Naive thymus-derived CD4-positive, alpha-beta T cell (primary cell): ENCODE measurements at places on chromosomes 1 and 21.

- no peak for DNase-seq
Measured at GRCh38 chr1:185398022-185398421, 81.0 kb upstream of the IVNS1ABP start.

DNA sequence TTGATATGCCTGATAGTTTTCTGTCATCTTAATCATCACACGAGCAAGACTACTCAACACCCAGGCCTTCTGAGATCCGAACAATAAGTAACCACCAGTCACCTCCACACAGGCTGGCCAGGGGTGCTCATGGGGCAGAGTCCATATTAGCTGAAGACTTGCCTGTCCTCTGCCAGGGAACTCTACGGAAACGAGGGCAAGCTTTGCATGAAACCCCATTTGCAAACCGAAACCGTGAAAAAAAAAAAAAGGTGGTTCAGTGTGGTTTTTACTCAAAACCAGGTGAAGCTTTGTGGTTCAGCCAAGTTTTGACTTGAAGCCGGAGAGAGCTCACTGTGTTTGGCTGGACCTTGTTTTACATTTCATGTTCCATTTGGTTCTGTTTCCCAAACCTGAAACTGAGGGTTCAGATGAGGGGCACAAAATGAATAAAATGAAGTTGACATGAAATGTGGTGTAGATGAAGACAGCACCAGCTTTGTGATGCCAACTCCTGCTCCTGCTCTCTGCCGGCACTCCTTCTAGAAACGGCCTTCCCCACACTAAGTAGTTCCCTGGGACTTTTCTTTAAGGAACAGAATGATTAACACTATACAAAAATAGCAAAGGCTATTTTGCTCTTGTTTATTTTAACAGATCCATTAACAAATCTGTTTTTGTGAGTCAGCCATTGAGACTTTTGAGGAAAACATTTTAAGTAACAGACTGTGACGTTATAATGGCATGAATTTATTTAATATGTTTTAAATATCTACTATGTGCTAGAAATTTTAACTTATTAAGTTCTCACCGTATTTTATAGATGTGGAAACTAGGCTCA lies 74.7 kb downstream of the RUNX1 start:
- DNase-seq = peak; percentile 78

- DNase-seq = no peak
Measured at GRCh38 chr1:29584776-29585175, 348.5 kb downstream of the PTPRU start.

DNA sequence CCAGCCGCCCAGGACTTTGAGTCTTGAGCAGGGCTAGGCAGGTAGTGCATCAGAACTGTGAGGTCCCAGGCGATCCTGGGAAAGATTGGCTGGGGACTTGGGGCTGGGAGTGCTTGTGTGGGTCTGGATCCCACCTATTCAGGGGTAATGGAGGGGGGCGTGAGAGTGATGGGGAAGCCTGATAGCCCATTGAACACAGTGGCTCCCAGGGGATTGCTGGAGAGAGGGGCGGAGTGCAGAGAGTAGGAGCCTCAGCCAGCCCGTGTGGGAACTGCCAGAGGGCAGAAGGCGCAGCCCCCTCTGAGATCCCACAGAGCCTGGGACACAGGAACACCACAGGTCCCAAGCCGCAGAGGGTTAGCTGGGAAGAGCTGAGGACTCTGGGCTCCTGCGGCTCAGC lies 19.3 kb upstream of the PDZK1IP1 start:
- no peak for DNase-seq

DNA sequence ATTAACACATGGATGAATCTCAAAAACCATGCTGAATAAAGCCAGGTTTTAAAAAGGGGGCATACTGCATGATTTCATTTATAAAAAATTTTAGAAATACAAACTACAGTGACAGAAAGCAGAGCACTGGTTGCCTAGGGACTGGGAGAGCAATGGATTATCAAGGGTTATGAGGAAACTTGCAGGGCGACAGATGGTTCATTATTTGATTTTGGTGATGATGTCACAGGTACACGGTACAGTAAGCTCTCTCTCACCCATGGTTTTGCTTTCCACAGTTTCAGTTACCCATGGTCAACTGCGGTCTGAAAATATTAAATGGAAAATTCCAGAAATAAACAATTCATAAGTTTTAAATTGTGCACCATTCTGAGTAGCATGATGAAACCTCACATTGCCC lies 14.1 kb downstream of the VAMP4 start:
- no peak for DNase-seq

GRCh38 chr1:226579781-226580323 lies 31.3 kb downstream of the STUM start:
- DNase-seq = no peak

DNA sequence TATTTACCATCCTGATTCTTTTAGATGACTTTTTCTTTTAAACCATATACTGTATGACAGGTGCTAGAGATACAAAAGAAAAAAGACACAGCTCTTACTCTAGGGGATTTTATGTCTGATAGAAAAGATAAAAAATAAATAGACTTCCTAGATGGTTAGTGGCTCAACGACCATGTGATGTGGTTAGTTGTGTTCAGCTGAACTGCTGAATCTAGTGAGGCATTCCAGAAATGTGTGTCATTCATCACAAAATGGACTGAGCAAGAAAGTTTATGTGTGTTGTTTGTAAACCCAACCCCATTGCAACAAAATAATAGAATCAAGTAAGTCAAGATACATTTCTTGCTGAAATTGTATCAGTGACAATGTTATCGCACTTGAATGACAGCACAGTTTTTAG lies 205.8 kb upstream of the LYPLAL1 start:
- no peak for DNase-seq

GRCh38 chr21:43827015-43827611 lies 37.7 kb downstream of the RRP1 start:
- DNase-seq = no peak

- no peak for DNase-seq
Measured at GRCh38 chr1:169240449-169241232, 127.0 kb downstream of the NME7 start.

DNA sequence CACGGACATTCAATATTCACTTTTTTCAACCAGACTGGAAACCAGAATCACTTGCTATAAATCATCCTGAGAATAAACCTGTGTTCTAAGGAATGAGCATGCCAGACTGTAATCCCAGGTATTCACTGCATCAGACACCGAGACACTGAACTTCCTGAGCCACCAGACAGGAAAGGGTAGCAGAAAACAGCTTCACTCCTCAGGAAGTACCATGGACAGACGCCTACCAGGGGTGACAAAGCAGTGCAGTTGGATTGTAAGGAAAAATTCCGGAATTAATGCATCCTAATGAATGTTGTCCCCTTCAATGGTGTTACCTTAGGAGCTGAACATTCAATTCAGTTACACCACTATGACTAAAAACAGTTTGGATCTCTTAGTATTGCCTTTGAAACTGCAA lies 156.1 kb downstream of the PIGK start:
- no peak for DNase-seq

DNA sequence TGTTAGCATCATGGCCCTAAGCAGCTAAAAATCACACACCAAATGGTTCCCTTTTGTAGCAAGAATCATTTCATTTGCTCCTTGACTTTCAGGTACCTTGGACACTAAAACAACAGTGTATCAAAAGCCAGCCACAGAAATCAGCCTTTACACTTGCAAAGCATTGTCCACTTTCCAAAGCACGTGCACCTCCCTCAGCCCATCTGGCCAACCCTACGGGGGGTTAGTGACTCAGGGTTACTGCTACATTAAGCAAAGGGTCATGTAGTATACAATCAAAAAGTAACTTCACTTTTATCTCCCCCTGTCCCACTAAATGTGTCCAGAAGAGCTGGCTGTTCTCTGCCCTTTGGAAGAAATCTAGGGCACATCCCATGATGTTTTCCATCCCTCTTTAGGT lies 149.7 kb downstream of the HIVEP3 start:
- DNase-seq = no peak

GRCh38 chr1:21873174-21873573 lies 61.1 kb downstream of the LDLRAD2 start:
- DNase-seq = no peak

DNA sequence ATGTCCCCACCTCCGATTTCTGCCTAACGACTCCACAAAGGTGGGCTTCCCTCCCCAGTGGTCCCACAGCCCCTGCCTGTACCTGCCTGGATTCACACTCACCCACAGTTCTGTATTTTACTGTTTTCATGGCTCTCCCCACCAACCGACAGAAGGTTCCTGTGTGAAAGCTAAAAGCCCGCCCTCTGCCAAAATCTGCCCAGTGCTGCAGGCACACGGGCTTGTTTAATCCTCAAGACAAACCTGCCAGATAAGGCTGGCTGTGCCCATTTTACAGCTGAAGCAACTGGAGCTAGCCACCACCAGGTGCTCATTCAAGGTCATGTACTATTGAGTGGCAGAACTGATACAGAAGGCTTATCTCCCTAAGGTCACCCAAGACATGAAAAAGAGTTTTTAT lies 114.5 kb downstream of the HIVEP3 start:
- DNase-seq = no peak

DNA sequence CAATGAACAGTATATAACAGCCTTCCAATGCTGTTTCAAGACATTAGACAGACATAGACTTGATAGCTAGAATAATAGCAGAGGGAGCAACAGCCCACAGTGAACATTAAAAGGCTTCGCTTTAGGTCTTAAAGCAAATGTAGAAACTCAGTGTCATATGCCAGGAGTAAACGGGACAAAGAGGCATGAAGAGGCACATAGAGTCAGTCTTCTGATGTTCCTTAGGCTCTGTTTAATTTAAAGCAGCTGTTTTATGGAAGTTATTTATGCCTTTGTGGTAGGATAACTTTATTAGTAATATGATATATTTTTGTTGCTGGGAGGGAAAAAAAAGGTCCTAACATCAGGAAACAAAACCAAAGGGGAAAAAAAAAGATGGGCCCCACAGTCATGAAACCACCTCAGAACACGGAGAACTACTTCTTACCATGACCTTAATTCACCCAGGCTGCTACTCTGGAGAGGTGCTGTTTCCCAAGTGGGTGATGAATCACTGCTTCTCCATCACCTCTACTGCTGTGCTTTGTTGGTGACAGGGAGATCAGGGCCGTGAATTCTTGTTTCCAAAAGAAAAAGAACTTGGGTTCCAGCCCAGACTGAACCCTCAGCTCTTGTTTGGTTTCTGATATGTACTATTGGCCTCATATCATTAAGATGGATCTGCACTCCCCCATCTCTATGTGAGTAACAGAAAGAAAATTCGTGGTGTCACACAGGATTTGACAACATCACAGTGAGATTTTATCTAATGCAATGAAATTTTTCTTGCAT lies 616.9 kb downstream of the KIF26B start:
- DNase-seq = no peak

- DNase-seq = no peak
Measured at GRCh38 chr1:37288900-37289299, 185.5 kb upstream of the ZC3H12A start.

GRCh38 chr1:114702737-114703136 lies 7.4 kb upstream of the AMPD1 start:
- DNase-seq = no peak

DNA sequence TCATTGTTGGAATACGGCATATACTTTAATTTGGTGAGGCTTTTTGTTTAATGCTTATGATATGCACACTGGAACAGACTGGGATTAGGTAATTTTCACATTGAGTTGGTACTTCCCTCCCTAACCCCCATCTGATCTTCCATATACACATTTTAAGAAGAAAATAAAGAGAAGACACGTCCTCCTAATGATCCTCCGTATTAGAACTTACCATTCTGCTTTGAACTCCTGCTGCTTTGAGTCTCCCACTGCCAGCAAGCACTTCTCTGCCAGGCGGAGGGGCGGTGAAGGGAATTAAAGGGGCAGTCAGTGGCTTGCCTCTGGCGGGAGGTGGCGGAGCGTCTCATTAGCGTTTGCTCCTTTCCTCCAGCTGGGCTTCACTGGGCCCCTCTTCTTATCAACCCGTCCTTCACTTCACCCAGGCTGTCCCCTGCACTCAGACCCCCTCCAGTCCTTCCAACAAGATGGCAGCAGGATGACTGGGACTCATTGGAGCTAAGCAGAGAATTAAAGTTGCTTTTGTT lies 433.4 kb downstream of the KIF26B start:
- no peak for DNase-seq

- no peak for DNase-seq
Measured at GRCh38 chr1:51534447-51534846, 15.4 kb upstream of the EPS15 start.

DNA sequence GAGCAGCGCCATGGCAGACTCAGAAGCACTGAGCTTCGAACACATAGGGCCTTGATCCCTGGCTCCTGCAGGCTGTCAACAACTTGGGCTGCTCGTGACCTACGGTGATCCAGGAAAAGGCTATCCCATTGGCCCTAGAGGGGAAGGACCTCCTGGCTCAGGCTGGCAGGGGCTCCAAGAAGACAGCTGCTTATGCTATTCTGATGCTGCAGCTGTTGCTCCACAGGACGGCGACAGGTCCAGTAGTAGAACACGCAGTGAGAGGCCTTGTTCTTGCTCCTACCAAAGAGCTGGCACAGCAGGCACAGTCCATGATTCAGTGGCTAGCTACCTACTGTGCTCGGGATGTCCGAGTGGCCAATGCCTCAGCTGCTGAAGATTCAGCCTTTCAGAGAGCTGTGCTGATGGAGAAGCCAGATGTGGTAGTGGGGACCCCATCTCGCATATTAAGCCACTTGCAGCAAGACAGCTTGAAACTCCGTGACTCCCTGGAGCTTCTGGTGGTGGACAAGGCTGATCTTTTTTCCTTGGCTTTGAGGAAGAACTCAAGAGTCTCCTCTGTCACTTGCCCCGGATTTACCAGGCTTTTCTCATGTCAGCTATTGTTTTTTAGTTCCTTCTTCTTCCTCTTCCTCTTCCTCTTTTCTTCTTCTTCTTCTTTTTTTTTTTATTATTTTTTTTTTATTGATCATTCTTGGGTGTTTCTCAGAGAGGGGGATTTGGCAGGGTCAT lies 18.9 kb downstream of the ITLN2 start:
- DNase-seq = no peak

DNA sequence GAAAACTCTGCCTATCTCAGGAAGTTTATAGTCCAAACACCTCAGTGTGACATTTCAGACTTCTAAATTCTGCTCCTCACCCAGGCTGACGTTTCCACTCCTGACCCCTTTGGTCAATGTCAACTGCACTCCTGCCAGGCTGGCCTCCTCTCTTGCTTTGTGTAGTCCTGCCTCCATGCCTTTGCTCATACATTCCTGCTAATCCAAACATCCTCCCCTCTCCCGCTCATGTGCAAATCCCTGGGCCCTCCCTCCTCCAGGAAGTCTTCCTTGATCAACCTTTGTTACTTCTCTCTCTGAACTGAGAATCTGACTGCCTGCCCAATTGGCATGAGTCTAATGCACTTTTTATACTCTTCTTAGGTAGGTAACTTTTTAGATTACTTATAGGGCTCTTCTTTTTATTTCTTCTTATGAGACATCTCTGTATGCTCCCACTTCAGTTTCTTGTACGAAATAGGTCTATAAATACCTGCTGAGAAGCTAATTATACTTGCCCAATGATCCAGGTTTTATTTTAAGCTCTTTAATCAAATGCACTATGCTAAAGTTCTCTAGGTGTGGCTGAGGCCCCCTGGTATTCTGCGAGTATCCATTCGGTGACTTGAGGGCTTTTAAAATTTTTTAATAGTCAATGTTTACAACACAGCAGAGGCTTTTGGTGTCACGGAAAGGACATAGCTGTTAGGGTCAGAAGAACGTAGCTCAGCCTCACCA lies 128.1 kb downstream of the PLXNA2 start:
- DNase-seq = no peak
